ENCODE measurements at places on chromosomes 11 and 22. TPM values are rescaled to one million over a fixed set of nuclear protein-coding genes. Genes with fewer than 3 reads are reported as not detected.

The ISX gene
- polyA plus RNA-seq: not detected

The RFPL1 gene
- not detected for polyA plus RNA-seq

The TPST2 gene
- polyA plus RNA-seq: 16.6 TPM

The MOV10L1 gene
- not detected for polyA plus RNA-seq

The MUC2 gene
- not detected for polyA plus RNA-seq

The ANO9 gene
- not detected for polyA plus RNA-seq

The MRGPRX3 gene
- not detected for polyA plus RNA-seq

The SLC35C1 gene
- polyA plus RNA-seq: 3.3 TPM

The OR11H1 gene
- polyA plus RNA-seq: not detected

The TYR gene
- not detected for polyA plus RNA-seq

The GLYATL2 gene
- polyA plus RNA-seq: not detected

The NAT10 gene
- 12.4 TPM for polyA plus RNA-seq

Data from neural cell (in vitro differentiated cells).